ENCODE measurements at places on chromosomes 16 and 17. TPM values are rescaled to one million over a fixed set of nuclear protein-coding genes. Genes with fewer than 3 reads are reported as not detected.

HAP1 gene
- 0.39 TPM for polyA plus RNA-seq

PDIA2 gene
- 1.8 TPM for polyA plus RNA-seq

GALNS gene
- 32.2 TPM for polyA plus RNA-seq

GEMIN4 gene
- polyA plus RNA-seq = 18.4 TPM

SEPTIN1 gene
- polyA plus RNA-seq = 5.4 TPM

MAP2K6 gene
- polyA plus RNA-seq = 13.4 TPM

HBQ1 gene
- polyA plus RNA-seq = 0.73 TPM

GRCh38 chr16:71491054-71491453, 1.9 kb upstream of the ZNF19 start:
- no peak for DNase-seq
- H3K27ac ChIP-seq = no peak overlapping the region
- H3K4me1 ChIP-seq = no peaks in the 10 kb centered on the region
- no peaks in the 10 kb centered on the region for H3K36me3 ChIP-seq
- H3K4me3 ChIP-seq = no peak overlapping the region
- H3K27me3 ChIP-seq = no peaks in the 10 kb centered on the region

GRCh38 chr17:43603321-43603720, 57.2 kb upstream of the ETV4 start:
- no peaks in the 10 kb centered on the region for H3K27me3 ChIP-seq
- H3K27ac ChIP-seq = no peak overlapping the region
- DNase-seq = no peak
- H3K36me3 ChIP-seq = no peaks in the 10 kb centered on the region
- no peak overlapping the region for H3K4me3 ChIP-seq

DNA sequence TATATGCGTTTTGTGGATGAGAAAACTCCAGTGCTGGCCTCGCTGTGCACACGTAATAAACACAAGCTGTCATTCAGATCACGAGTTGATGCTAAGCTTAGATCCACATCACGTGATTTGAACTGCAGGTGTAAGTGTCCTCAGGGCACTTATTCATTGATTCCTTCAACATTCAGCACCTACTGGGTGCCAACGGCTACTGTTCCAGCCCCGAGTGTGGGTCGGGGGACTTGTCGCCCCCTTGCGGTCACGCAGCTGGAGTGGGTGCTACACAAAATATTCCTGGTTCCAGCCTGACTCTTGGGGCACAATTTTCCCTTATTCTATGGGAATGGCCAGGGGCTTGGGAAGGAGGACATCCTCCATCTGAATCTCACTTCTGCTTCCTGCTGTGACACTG, 29.9 kb upstream of the GINS2 start:
- H3K27ac ChIP-seq = no peak overlapping the region
- H3K27me3 ChIP-seq = peaks cover 13% of the 10 kb centered on the region
- peak; percentile 52 for DNase-seq
- H3K36me3 ChIP-seq = no peaks in the 10 kb centered on the region
- peaks cover 31% of the 10 kb centered on the region for H3K4me1 ChIP-seq
- H3K4me3 ChIP-seq = no peak overlapping the region

GRCh38 chr16:47475786-47476185, 14.7 kb downstream of the PHKB start:
- H3K36me3 ChIP-seq = peaks cover 2% of the 10 kb centered on the region
- no peak overlapping the region for H3K4me3 ChIP-seq
- H3K4me1 ChIP-seq = peaks cover 3% of the 10 kb centered on the region
- no peak overlapping the region for H3K27ac ChIP-seq
- H3K27me3 ChIP-seq = no peaks in the 10 kb centered on the region
- no peak for DNase-seq

- H3K4me3 ChIP-seq = no peak overlapping the region
- no peak for DNase-seq
- no peak overlapping the region for H3K27ac ChIP-seq
- H3K36me3 ChIP-seq = no peaks in the 10 kb centered on the region
These were observed 517.2 kb downstream of the RBFOX1 start for GRCh38 chr16:7849841-7850240.

DNA sequence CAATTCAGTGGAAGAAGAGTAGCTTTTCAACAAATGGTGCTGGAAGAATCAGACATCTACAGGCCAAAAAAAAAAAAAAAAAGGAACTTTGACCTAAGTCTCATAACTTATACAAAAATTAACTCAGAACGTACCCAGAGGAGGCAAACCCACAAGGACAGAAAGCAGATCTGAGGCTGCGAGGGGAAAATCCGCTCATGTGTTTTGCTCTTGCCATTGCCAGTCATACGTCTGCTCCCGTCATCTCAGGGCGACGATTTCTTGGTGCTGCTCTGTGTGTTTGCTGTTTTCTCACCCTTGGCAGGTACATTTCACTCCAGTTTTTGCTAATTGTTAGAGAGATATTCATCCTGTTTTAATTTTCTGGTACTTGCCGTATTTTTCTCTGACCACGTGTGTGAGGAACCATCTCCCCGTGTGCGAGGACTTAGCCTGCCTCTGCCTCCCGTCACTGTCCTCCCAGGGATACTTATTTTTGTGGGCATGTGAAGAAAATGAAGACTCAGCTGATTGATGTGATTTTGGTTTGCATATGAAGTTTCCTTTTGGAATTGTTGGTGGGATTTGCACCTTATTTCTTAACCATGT, 33.4 kb upstream of the ACSF3 start:
- DNase-seq = no peak
- no peaks in the 10 kb centered on the region for H3K4me1 ChIP-seq
- no peaks in the 10 kb centered on the region for H3K36me3 ChIP-seq
- no peak overlapping the region for H3K4me3 ChIP-seq
- H3K27me3 ChIP-seq = peaks cover 12% of the 10 kb centered on the region

- H3K36me3 ChIP-seq = no peaks in the 10 kb centered on the region
- H3K27ac ChIP-seq = no peak overlapping the region
- no peaks in the 10 kb centered on the region for H3K4me1 ChIP-seq
These were observed 11.0 kb downstream of the GRIN2A start for GRCh38 chr16:10171221-10171620.

- H3K4me1 ChIP-seq = peaks cover 26% of the 10 kb centered on the region
- H3K36me3 ChIP-seq = peaks cover under 1% of the 10 kb centered on the region
- H3K4me3 ChIP-seq = no peak overlapping the region
- peak; percentile 32 for DNase-seq
- H3K27me3 ChIP-seq = no peaks in the 10 kb centered on the region
These were observed 1.1 kb upstream of the TRPV3 start for GRCh38 chr17:3558603-3559269.

GRCh38 chr17:74968361-74968780, 4.2 kb downstream of the HID1 start:
- DNase-seq = no peak
- H3K27ac ChIP-seq = no peak overlapping the region
- no peak overlapping the region for H3K4me3 ChIP-seq
- H3K27me3 ChIP-seq = peaks cover 19% of the 10 kb centered on the region

- no peaks in the 10 kb centered on the region for H3K27me3 ChIP-seq
- no peak overlapping the region for H3K4me3 ChIP-seq
- H3K36me3 ChIP-seq = no peaks in the 10 kb centered on the region
- no peak overlapping the region for H3K27ac ChIP-seq
These were observed 53.9 kb upstream of the MON1B start for GRCh38 chr16:77137045-77137444.

DNA sequence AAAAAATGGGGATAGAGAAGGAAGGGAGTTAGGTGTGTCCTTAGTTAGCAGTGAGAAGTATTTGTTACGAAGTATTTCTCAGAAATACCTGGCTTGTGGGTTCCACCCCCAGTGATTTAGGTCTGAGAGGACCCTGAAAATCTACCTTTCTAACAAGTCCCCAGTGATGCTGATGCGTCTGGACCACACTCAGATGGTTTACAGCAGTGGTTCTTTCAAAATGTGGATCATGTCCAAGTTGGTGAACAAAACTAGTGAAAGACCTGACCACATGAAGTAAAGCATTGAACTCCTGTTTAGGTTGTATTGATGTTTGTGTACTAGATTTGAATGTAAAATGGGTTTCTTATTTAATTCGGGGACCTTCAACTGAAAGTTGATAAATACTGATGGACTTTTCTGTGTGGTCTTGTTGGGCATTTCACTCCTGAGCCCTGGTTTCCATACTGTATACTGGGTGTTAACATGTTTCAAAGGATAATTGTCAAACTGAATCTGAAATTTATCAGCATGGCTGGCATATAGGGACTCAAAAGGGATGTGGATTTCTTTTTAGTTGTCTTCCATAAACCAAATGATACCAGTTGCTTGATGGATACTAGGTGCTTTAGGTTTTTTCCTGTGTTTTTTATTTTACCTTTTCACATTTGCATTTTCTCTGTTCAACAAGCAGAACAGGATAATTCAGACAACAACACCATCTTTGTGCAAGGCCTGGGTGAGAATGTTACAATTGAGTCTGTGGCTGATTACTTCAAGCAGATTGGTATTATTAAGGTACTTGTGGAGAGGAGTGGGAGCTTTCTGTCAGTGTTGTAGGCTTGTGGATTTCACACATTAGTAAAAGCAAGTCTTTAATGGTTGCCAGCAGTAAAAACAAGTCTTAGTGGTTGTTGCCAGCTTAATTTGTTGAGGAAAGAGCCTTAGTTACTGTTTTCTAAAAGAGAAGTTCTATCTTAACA, 8.8 kb downstream of the FUS start:
- peaks cover 99% of the 10 kb centered on the region for H3K36me3 ChIP-seq
- DNase-seq = no peak
- H3K27me3 ChIP-seq = no peaks in the 10 kb centered on the region
- no peak overlapping the region for H3K4me3 ChIP-seq
- no peak overlapping the region for H3K27ac ChIP-seq
